ENCODE measurements at places on chromosomes 3 and 15.

- no peaks in the 10 kb centered on the region for H3K4me1 ChIP-seq
- no peak for DNase-seq
These were observed 205.5 kb downstream of the STAG1 start for GRCh38 chr3:136546720-136547119.

DNA sequence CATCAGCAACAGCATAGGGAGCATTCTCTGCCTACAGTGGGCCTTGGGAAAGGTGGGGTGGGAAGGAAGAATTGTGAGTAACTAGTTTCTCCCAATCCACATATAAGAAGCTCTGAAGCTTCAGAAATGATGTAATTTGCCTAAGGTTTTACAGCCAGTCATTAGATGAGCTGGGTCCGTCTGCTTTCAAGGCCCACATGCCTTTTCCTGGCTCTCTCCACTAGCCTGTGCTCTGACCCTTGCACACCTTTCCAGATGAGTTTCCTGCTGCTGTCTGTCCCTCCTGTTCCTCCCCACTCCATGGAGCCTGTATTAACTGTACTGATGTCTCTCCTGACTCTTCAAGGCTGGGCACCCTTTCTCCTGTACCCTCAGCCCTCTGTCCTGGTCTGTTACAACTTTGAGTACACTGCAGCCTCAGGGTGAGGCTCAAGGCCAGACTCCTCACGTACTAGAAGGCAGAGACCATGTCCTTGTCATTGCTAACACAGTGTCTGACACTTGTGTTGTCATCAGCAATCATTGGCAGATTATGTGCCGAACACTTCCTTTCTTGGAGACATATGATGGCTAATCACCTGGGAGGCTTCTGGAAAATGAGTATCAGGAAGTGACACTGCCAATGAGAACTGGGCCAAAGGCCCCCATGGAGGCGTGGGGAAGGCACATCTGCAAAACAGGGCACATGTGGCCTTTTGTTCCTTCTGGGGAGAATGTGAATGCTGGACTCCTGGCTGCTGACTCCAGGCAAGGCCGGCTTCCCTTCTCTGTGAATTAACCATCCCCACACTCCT lies 6.6 kb downstream of the TM6SF1 start:
- H3K4me1 ChIP-seq, result peaks cover 23% of the 10 kb centered on the region
- H3K27me3 ChIP-seq, result no peaks in the 10 kb centered on the region

GRCh38 chr3:11305509-11305908 lies 33.3 kb downstream of the ATG7 start:
- DNase-seq, result no peak
- H3K4me3 ChIP-seq, result no peak overlapping the region
- H3K27ac ChIP-seq, result no peak overlapping the region
- no peaks in the 10 kb centered on the region for H3K27me3 ChIP-seq
- peaks cover 70% of the 10 kb centered on the region for H3K36me3 ChIP-seq

DNA sequence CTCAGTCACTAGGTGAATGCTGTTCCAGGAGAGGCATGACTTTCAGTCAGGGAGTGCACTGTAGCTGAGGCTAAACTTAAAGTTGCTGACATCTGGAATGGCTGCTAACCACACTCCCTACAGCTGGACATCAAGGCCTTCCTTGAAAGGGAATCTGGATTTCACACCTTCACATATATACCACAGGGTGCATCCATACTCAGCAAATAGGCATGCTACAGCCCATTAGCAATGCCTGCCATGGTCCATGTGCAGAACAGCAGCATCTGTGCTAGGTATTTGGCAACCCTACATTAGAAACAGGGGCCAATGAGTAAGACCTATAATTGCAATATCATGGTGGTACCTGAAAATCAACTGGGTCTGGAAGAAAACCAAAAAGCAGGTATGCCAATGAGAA lies 74.8 kb downstream of the SNTN start:
- H3K4me3 ChIP-seq, result no peak overlapping the region
- H3K36me3 ChIP-seq, result no peaks in the 10 kb centered on the region
- H3K27me3 ChIP-seq, result no peaks in the 10 kb centered on the region
- no peak overlapping the region for H3K27ac ChIP-seq
- DNase-seq, result no peak
- H3K4me1 ChIP-seq, result no peaks in the 10 kb centered on the region

- H3K36me3 ChIP-seq, result no peaks in the 10 kb centered on the region
- DNase-seq, result no peak
- peaks cover 9% of the 10 kb centered on the region for H3K4me1 ChIP-seq
- H3K4me3 ChIP-seq, result peak overlapping the region; percentile 37
- peaks cover 31% of the 10 kb centered on the region for H3K27me3 ChIP-seq
These were observed 1.1 kb downstream of the THSD4 start for GRCh38 chr15:71116366-71116765.

DNA sequence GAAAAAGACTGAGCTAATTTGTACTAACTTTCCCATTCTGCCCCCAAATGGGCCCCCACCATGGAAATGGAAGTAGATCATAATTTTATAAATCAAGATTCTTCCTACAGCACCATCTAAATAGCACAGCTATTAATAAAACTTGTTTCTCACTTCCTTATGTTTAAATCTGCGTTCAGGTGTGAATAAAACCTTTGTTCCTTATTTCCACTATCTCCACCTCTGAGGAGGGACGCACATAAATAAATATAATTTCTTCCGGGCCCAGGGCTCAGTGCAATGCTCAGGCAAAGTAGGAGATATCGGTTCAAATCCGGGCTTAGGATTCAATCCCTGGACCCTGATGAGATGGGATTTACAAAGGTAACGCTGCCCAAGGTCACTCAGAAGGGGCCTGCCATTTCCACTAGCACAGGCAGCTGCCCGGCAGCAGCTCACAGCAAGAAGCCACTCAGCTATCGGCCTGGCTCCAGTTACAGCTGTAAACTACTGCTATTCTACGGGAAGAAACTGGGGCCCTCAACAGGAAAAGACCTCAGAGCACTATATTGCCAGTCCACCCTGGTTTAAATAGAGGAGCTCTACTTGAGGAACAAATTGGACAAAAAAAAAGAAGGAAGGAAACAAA lies 52.5 kb downstream of the FOXP1 start:
- no peak for DNase-seq
- H3K4me3 ChIP-seq, result no peak overlapping the region
- peaks cover 23% of the 10 kb centered on the region for H3K4me1 ChIP-seq
- H3K36me3 ChIP-seq, result peaks cover 11% of the 10 kb centered on the region
- H3K27me3 ChIP-seq, result no peaks in the 10 kb centered on the region

GRCh38 chr3:61876797-61877196 lies 315.4 kb downstream of the PTPRG start:
- peaks cover 1% of the 10 kb centered on the region for H3K27me3 ChIP-seq
- no peak overlapping the region for H3K4me3 ChIP-seq
- H3K27ac ChIP-seq, result no peak overlapping the region
- DNase-seq, result no peak

GRCh38 chr3:38644662-38645053 lies 4.8 kb downstream of the SCN5A start:
- H3K27me3 ChIP-seq, result no peaks in the 10 kb centered on the region
- no peak overlapping the region for H3K27ac ChIP-seq
- H3K4me3 ChIP-seq, result no peak overlapping the region
- peaks cover 4% of the 10 kb centered on the region for H3K4me1 ChIP-seq
- no peak for DNase-seq

GRCh38 chr3:3817865-3818264 lies 18.6 kb downstream of the LRRN1 start:
- no peak overlapping the region for H3K27ac ChIP-seq
- no peak overlapping the region for H3K4me3 ChIP-seq
- no peaks in the 10 kb centered on the region for H3K4me1 ChIP-seq
- no peaks in the 10 kb centered on the region for H3K36me3 ChIP-seq
- no peak for DNase-seq
- no peaks in the 10 kb centered on the region for H3K27me3 ChIP-seq

DNA sequence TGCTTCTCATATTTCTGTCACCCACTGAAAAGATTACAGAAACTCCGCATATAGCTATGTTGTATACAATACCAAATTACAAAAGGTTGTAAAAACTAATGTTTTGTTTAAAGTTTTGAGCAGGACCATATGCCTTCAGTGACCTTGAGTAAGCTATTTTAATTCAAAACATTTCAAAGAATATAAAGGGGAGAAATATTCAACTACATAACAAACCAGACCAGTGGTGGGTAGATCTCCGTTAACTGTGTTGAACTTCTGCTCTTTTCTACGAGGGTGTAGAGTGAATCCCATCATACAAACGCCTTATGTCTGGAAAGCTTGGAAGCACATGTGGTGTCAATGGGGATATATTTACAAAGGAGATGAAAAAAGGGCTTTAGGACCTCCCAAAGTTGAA lies 68.4 kb upstream of the NR2F2 start:
- no peaks in the 10 kb centered on the region for H3K4me1 ChIP-seq
- no peak for DNase-seq
- no peak overlapping the region for H3K27ac ChIP-seq
- H3K4me3 ChIP-seq, result no peak overlapping the region
- H3K36me3 ChIP-seq, result no peaks in the 10 kb centered on the region

DNA sequence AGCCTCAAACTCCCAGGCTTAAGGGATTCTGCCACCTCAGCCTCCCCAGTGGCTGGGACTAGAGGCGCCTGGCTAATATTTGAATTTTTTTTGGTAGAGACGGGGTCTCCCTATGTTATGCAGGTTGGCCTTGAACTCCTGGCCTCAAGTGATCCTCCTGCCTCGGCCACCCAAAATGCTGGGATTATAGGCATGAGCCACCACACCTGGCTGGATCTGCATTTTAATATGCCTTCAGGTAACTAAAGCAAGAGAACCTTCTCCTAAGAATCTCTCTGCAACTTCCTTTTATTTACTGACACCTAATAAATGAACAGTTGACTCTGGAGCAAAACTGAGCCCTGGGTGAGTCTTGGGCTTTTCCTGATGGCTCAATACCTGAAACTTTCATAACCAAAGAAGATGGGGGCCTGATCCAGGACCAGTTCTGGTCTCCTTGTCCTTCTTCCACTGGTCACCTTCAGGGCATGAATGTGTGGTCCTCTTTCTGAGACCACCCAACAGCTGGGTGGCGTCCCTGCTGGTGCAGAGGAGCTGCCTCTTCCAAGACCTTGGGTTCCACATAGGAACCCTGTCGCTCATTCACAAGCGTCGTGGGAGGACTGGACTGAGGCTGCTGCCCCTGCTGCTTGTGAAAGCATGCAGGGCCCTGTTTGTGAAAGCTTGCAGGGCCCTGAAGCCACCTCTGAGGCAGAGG lies 28.2 kb downstream of the CCR9 start:
- no peak overlapping the region for H3K4me3 ChIP-seq
- no peak overlapping the region for H3K27ac ChIP-seq
- no peak for DNase-seq
- H3K4me1 ChIP-seq, result peaks cover 37% of the 10 kb centered on the region
- peaks cover 32% of the 10 kb centered on the region for H3K27me3 ChIP-seq

GRCh38 chr3:55988905-55989304 lies 479.4 kb downstream of the ERC2 start:
- no peak overlapping the region for H3K27ac ChIP-seq
- peaks cover 2% of the 10 kb centered on the region for H3K27me3 ChIP-seq
- no peaks in the 10 kb centered on the region for H3K36me3 ChIP-seq

Data from activated CD8-positive, alpha-beta T cell treated with anti-CD3 and anti-CD28 coated beads, Interleukin-2, amount 10 ng/mL, durations not matched to agents 7 days and 5 days (primary cell).